ENCODE measurements at places on chromosomes 1 and 21.

DNA sequence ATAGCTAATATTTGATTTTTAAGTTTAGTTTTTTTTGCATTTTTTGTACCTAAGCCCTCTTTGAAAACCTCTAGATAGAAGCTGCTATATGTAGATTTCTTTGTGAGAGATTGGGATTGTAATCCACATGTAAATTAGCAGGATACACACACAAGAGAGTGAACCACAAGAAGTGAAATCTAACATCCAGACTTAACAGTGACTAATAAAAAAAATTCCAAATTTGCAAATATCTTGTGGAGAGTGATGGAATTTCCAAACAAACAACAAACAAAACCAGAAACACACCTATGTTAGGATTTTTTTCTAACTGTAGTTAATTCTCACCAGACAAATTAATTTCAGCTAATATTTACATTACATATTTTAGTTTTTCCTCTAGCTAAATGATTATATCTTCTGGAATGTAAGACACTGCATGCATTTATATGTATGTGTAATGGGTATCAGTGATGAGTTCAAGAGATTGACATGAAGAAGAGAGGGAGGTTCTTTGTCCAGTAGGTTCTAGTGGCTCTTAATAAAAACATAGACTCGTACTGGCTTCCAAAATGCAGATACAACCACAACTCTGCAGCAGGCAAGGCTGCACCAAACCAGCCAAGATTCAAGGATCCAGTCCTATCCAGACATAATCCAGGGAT lies 12.8 kb downstream of the CLDN17 start:
- no peak for DNase-seq

DNA sequence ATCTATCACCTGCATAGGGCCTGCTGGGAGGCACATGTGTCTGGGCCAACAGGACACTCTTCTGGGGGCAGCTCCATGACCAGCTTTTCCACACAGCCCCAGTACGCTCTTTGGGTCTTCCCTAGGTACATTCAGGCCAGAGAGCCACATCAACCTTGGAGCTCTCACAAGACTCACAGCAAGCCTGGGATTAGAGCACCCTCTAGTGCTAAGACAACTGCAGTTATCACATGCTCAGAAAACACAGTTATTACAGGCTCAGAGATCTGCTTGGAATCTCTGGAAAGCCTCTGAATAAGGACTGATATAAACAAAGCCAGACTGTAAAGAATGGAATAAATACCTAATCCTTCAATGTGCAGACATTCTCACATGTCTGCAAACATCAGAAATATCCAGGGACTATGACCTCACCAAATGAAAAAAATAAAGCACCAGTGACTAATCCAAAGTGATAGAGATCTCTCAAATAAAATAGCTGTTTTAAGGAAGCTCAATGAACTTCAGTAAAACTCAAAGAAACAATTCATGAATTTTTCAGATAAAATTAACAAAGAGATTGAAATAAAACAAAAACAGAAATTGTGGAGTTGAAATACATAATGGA lies 563.9 kb upstream of the NR5A2 start:
- peak; percentile 27 for DNase-seq

DNA sequence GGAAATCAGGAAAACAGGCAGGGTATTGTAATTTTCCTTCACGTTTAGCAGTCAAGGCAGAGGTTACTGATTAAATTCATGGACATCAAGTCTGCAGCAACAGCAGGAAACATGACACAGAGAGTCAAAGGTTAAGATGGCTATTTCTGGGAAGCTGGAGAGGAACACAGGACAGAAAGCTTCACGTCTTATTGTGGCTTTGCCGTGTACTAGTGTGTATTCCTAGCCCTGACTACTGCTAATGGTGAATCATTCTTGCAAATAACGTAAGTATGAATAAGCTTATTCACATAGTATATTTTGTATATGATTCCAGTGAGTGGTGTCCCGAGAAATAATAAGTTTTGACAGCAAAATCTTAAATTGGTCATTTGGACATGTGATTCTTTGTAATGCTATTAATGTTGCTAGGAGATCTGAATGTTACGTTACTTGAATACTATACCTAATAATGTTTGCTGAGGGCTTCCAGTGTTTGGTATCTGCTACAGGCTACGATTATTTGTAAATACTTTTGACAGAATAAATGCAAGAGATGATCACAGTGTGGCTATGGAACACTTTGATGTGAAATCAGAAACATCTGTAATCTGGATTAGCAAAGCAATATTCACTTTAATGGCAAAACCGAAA lies 77.4 kb downstream of the DISP1 start:
- no peak for DNase-seq

DNA sequence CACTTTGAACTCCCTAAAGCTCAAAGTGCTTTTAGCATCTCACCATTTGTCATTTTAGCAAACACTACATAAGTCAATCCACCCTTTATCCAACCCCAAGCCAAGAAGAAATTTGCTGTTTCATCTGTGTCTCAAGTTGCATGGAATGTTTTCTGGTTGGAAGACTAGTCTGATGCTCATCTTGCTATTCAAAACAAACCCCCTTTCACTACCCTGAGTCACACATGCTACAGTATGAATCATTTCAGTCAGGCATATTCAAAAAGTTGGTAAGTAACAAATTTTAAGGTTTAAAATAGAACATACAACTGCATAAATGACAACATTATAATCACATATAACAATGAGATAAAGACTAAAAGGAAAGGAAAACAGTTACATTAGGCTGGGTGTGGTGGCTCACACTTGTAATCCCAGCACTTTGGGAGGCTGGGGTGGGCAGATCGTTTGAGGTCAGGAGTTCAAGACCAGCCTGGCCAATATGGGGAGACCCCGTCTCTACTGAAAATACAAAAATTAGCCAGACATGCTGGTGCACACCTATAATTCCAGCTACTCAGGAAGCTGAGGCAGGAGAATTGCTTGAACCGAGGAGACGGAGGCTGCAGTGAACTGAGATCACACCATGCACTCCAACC lies 38.7 kb downstream of the DSTYK start:
- no peak for DNase-seq

- DNase-seq = no peak
Observed at GRCh38 chr1:150383631-150384324, 19.8 kb downstream of the RPRD2 start.

- peak; percentile 73 for DNase-seq
Observed at GRCh38 chr21:38159355-38159754, 97.4 kb upstream of the KCNJ15 start.

- DNase-seq = no peak
Observed at GRCh38 chr1:228391411-228392020, 15.1 kb downstream of the TRIM11 start.

DNA sequence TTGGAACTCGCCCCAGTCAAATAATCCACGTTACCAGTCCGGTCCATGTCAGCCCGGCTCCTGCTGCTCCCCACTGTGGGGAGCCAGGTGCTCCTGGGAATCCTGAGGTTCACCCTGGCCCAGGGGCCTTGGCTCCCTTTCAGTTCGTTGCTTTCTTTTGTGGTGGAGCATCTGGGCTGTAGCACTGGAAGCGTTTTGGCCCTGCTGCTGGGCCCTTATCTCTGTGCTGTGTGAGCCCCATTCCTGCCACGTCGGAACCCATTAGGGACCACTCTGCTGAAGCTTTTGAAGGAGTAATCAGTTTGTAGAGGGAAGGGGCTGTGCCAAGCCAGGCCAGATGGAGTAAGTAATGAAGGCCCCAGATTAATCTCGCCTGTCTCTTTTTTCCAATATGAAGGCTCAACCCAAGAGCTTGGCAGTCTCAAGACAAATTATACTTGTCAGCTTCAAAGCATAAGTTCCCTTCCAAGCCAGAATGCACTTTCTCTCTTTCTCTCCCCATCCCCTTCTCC lies 82.3 kb downstream of the PGM1 start:
- DNase-seq = no peak

DNA sequence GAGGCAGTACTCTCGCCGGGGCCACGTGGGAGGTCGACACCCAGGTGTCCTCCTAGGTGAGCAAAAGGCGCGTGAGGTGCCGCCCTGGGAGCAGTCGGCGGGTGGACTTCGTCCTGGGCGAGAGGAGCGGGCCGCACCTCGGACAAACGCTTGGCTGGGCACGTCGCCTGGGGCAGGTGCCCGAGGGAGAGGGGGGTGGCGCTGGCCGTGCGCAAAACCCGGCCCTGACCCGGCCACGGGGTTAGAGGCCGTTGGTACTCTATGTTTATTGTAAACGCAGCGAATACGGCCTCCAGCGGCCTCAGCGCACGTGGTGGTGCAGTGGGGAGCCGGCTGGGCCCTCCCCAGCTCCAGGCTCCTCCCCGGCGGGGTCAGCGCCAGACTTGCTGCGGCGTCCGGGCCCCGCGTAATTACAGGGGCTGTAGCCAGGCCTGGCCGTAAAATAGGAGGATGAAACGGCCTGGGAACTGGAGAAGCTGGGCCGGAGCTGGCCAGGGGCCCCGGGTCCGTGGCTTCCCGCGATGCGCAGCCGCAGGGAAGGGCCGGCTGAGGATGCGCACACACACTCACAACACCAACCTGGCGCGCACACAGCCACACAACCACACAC lies 1.6 kb upstream of the EFNA1 start:
- no peak for DNase-seq

DNA sequence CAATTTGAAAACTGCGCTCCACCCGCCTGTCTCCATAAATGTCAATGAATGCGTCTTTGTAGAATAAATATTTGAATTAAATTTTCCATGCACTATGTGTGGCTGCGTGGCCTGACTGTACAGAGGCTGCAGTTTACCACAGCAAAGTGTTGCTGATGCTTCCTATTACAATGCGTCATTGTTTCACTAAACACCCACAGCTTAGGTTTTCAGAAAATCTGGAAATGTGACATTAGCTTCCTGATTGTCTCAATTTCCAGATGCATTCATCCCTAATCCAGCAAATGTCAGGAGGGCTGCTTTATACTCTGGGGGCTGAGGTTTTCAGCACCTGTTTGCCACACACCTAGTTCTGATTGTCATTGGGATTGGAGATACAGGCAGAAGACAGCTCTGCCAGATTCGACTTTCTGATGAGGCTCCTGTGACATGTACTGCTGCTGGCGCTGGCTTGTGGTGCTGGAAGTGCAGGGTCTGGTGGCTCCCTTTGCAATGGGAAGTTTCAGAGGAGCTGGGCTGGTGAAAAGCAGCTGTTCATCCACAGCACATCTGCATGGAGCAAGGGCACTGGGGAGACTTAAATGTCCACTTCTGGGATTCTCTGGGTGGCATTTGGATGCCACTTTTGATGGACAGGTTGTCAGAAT lies 40.0 kb downstream of the URB2 start:
- DNase-seq = no peak

DNA sequence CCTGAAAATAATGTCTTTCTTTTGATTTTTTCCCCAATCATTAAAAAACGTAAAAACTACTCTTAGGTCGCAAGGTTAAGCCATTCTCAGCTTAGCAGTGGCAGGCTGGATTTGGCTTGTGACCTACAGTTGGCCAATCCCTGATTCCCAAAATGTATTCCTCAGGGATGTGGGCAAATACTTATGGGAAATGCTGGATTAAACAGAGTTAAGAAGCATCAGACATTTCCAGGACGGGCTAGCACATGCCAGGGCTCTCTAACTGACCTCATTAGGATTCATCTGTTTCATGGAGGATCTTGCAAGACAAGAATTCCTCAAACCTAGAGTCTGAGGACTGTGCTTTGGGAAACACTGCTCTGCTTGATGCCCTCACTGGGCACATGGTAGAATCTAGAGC lies 982 bp upstream of the IL24 start:
- DNase-seq = no peak

DNA sequence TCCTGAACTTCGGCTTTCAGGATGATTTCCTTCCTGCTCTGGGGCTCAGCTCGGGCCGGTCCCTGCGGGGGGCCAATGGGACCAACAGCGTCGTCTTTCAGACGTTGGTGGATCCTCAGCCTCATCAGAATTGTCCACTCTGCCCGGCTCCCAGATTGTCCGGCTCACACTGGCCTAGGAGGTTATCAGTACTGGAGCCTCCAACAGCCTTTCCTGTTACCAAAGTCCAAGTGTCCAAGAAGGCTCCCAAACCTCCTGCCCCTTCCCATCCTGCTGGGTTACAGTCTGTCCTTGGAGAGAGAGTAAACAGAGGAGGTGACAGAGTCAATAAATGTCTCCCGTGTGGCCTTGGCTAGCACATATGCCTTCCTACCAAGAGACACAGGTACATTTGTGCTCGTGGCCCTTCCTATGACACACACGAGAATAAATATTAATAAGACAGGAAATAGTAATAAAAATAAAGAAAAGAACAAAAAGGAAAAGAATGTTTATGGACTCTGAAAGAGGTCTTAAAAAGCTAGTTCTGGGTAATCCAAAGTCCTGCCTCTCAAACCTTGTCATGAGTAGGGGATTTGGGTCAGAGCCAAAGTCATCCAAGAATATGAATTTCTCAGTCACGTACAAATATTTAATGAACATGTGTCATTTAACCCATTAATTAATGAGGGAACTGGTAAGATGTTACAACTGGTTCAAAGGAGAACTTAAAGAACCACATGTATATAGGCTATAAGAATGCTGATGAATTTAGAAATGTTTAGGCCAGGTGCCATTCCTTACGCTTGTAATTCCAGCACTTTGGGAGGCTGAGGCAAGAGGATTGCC lies 80.8 kb upstream of the SLC2A1 start:
- no peak for DNase-seq

DNA sequence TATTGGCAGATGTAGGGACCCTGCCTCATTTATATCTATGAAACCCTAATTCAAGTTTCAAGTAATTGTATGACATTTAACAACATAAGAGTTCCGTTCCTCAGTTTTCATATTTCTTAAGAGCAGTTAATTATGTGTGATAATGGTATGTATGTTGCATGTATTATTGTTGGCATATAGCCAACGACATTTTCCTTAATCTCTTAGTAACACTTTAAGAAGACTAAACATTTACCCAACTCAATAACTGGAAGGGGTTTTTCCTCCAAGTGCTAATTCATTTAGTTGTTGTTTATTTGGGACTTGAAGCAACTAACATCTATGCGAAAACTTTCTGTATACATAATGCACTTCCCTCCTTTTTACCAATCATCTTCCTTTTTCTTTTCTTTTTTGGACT lies 1.5 kb upstream of the RALGPS2 start:
- DNase-seq = no peak

- DNase-seq = no peak
Observed at GRCh38 chr1:188906921-188907641, 1570.6 kb downstream of the BRINP3 start.

DNA sequence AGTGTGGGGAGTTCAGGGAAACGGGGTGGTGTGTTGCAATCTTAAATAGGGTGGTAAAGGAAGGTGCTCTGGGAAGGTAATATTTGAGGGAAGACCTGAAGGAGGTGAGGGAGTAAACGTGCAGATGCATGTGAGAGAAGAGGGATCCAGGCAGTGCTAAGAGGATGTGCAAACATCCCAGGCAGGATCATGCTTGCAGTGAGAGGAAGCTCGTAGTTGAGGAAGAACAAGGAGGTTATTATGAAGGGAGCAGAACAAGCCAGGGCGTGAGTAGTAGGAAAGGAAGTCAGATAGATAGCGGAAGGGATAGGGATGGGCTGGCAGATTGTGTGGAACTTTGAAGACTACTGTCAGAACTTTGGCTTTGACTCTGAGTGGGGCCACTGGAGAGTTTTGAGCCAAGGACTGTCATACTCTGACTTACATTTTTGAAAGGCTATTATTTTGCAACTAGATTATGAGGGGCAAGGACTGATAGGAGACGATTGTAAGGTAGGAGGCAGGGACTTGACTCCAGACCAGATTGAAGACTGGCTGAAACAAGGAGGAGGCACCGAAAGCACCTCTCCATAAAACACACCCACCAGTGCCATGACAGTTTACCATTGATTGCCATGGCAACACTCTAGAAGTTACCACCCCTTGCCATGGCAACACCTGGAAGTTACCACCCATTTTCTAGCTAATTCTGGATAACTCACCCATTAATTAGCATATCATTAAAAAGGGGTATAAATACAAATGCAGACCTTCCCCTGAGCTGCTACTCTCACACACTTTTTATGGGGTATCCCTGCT lies 67.0 kb downstream of the XCL2 start:
- DNase-seq = no peak

- DNase-seq = no peak
Observed at GRCh38 chr1:244330318-244330625, 121.4 kb downstream of the ADSS2 start.
